A673 (cell line): ENCODE measurements at places on chromosomes 3 and 15. TPM values are rescaled to one million over a fixed set of nuclear protein-coding genes. Genes with fewer than 3 reads are reported as not detected.

TERC gene
- total RNA-seq: 5.8 and 16.7 TPM in 2 replicates

KNG1 gene
- not detected in 2 replicates for total RNA-seq

KNL1 gene
- total RNA-seq: 36.7 and 40.3 TPM in 2 replicates

- H3K27ac ChIP-seq: no peak overlapping the region
- DNase-seq: no peak
- no peak overlapping the region for H3K4me3 ChIP-seq
- no peaks in the 10 kb centered on the region for H3K36me3 ChIP-seq
- H3K27me3 ChIP-seq: no peaks in the 10 kb centered on the region
These were observed 44.2 kb downstream of the MGLL start for GRCh38 chr3:127777921-127778656.

DNA sequence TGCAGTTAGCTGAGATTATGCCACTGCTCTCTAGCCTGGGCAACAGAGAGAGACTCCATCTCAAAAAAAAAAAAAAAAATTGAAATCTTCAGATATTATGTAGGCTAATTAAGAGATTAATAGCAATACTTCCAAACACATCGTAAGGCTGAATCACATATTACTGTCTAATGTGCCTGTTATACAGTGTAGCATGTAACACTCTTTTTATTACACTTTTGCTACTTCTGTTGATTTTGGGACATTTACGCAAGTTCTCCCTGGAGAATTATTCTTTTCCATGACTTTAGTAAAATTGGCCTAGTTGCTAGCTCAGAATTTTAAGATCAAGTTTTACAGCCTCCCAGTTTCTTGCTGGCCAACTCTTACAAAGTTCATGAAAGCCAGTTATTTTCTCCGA lies 605.2 kb downstream of the NAALADL2 start:
- H3K27ac ChIP-seq: no peak overlapping the region
- no peak for DNase-seq
- no peaks in the 10 kb centered on the region for H3K4me1 ChIP-seq
- no peak overlapping the region for H3K4me3 ChIP-seq
- no peaks in the 10 kb centered on the region for H3K27me3 ChIP-seq

DNA sequence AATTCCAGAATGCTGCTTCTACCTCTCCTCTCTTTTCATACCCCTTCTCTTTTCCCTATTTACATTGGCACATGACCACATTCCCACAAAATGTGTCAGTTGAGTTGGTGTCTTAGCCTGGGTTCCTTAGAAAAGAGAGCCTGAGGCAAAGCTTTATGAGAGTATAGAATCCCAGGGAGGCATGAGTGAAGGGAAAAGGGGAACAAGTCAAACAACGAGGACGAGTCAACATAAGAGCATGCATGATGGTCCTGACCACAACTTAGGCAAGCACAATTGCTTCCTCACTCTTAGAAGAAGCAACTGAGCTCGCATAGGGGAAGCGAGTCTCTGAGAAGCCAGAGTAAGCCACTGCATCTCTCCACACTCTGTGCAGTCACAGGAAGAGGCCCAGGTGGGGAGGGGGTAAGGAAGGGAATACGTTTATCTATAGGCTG lies 15.4 kb upstream of the ZNF774 start:
- H3K4me1 ChIP-seq: no peaks in the 10 kb centered on the region
- no peak overlapping the region for H3K27ac ChIP-seq
- no peaks in the 10 kb centered on the region for H3K36me3 ChIP-seq
- no peak overlapping the region for H3K4me3 ChIP-seq

DNA sequence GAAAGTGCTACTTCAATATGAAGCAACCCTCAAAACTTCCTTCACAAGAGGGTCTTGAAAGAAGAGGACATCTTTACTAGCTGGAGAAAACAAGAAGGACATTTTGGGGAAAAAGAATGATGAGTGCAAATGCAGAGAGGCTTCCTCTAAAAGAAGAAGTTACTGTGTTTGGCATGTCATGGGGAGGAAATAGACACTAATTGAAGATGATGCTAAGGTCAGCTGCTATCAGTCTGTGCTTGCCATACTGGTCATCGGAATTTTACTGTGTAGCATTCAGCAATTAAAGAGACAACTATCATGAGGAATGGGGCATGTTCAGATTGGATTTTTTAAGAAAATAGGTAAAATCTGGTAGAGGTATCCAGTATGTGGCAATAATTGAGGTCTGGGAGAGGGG lies 60.0 kb downstream of the THRB start:
- H3K27ac ChIP-seq: no peak overlapping the region
- no peak for DNase-seq
- H3K36me3 ChIP-seq: no peaks in the 10 kb centered on the region
- no peak overlapping the region for H3K4me3 ChIP-seq
- H3K4me1 ChIP-seq: no peaks in the 10 kb centered on the region
- no peaks in the 10 kb centered on the region for H3K27me3 ChIP-seq

- H3K27ac ChIP-seq: peak overlapping the region; percentile 30
- no peak overlapping the region for H3K4me3 ChIP-seq
- H3K36me3 ChIP-seq: no peaks in the 10 kb centered on the region
- DNase-seq: peak; percentile 50
These were observed 48.6 kb upstream of the FLNB start for GRCh38 chr3:57959423-57960173.

DNA sequence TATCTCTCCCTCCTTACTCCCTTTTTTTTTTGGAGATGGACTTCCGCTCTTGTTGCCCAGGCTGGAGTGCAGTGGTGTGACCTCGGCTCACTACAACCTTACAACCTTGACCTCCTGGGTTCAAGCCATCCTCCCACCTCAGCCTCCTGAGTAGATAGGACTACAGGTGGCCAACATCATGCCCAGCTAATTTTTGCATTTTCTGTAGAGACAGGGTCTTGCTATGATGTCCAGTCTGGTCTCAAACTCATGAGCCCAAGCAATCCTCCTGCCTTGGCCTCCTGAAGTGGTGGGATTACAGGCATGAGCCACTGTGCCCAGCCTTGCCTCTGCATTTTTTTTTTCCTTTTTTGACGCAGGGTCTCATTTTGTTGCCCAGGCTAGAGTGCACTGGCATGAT lies 17.1 kb downstream of the STAG1 start:
- H3K27me3 ChIP-seq: no peaks in the 10 kb centered on the region
- no peak overlapping the region for H3K27ac ChIP-seq
- H3K4me1 ChIP-seq: no peaks in the 10 kb centered on the region
- H3K36me3 ChIP-seq: no peaks in the 10 kb centered on the region
- DNase-seq: no peak

DNA sequence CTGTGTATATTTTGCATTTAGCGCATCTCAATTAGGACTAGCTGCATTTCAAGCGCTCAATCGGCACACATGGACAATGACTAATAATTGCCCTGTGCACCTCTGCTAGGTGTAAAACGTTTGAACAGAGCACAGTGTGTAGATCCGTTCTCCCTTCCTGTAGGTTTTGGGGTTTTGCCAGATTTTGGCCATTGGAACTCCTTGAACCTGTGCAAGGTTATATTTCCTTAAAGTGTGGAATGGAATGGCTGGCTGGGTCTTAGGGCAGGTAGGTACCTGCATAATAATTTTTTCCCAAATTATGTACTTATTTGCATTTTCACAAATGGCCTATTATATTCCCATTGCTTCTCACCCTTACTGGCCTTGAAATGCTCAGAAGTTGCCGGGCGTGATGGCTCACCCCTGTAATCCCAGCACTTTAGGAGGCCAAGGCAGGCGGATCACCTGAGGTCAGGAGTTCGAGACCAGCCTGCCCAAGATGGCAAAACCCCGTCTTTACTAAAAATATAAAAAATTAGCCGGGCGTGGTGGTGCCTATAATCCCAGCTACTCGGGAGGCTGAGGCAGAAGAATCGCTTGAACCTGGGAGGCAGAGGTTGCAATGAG lies 777 bp downstream of the RNU5B-1 start:
- H3K4me3 ChIP-seq: no peak overlapping the region
- peaks cover 10% of the 10 kb centered on the region for H3K4me1 ChIP-seq
- no peaks in the 10 kb centered on the region for H3K27me3 ChIP-seq
- no peaks in the 10 kb centered on the region for H3K36me3 ChIP-seq
- DNase-seq: no peak
